ENCODE measurements at places on chromosomes 7 and 10.

DNA sequence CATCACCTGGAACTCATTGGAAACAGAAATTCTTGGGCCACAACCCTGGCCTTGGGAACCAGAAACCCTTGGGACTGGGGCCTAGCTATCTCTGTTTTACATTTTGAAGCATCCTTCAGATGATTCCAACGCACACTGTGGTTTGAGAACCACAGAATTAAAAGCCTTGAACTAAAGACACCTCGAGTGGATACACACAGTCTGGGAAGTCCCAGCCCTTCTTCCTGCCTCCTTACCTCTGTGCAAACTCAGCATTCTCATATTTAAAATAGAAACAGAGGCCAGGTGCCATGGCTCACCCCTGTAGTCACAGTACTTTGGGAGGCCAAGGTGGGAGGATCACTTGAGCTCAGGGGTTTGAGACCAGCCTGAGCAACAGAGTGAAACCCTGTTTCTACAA is 12.9 kb downstream of the NPFFR1 start:
- no peak for DNase-seq

- no peak for DNase-seq
Measured at GRCh38 chr10:71539442-71540118, 142.9 kb downstream of the CDH23 start.

DNA sequence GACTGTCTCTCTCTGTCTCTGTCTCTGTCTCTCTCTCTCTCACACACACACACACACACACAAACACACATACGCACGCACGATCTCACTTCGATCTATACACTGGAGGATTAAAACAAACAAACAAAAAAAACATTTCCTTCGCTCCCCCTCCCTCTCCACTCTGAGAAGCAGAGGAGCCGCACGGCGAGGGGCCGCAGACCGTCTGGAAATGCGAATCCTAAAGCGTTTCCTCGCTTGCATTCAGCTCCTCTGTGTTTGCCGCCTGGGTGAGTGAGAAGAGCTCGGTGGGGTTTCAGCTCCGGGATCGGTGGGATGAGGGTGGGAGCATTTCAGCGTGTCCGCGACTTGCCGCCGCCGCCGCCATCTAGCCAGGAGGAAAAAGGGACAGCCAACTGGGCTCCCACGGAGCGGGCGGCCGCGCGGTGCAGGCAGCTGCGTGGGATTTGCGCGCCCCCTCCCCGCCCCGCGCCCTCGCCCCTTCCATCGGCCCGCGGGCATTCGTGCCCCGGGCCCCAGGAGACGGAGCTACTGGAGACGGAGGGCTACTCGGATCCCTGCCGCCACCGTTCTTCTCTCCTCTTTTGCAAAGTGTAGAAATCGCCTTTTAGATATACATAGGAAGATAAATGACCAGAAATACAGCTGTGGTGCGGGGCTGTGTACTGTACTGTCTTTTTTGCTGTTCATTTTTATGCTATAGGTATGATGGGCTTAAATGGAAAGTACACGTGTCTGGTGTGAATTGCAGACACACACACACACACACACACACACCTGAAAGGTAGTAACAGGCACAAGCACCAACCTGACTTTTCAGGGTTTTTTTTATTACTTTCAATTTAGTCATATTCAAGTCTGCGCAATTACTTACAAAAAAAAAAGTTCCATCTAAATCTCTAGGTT is 581 bp downstream of the PTPRZ1 start:
- DNase-seq, result no peak

DNA sequence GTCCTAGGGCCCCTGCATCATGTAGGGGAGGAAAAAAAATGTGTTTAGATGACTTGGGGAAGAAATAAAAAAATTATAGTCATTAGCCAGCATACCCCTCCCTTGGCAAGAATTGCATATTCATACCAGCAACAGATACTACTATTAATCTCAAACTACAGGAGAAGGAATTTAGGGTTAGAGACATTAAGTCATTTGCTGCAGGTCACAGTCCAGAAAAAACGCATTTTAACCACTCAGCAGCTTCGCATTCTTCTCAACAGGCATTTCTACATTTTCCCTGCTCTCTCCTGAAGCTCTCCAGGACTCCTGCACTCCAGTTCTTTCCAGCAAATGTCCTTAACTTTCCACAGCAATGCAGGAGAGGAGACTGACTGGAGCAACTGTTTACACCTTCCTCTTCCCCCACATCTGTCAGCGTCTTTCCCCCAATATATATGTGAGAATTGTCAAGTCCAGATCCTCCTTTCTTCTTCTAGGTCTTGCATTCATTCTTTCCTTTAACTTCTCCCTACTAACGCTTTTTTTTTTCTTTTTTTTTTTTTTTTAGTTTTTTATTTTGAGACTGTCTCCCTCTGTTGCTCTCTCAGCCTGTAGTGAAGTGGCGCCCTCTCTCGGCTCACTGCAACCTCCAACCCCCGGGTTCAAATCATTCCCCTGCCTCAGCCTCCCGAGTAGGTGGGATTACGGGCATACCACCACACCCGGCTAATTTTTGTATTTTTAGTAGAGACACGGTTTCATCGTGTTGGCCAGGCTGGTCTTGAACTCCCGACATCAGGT is 35.6 kb downstream of the PRPS1L1 start:
- no peak for DNase-seq

DNA sequence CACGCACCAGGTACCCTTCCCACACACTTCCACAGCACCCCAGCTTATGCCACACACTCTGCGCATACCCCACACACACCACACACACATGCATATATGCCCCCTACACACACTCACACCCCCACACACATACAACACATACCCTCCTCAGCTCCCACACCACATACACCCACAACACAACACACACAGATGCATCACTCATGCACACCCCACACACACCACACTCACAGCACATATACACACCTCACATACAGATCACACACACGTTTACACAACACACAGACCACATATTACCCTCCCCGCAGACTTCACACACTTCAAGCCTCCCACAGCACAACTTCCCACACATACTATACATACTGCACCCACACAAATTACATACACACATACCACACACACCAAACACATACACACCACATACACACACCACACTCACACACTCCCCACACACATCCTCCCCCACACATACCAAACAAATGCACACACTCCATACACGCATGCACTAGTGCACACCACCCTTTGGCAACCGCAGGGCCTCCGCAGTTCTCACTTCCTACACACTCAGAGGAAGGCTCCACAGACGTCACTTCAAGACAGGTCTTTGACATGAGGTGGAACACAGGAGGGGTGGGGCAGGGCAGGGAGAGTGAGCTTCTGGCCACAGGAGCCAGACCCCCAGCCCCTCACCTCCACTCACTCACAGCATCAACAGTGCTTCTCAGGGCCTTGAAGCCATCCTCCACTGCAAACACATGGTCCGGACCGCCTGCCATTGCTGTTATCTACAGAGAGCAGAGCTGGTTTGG is 18.5 kb upstream of the ANTXRL start:
- DNase-seq, result no peak

- no peak for DNase-seq
Measured at GRCh38 chr7:113013761-113014449, 72.7 kb downstream of the GPR85 start.

GRCh38 chr10:133405844-133406527 is 12.0 kb downstream of the MTG1 start:
- DNase-seq, result no peak
